Glomerular endothelial cell (primary cell): ENCODE measurements at places on chromosomes 11 and 22.

DNA sequence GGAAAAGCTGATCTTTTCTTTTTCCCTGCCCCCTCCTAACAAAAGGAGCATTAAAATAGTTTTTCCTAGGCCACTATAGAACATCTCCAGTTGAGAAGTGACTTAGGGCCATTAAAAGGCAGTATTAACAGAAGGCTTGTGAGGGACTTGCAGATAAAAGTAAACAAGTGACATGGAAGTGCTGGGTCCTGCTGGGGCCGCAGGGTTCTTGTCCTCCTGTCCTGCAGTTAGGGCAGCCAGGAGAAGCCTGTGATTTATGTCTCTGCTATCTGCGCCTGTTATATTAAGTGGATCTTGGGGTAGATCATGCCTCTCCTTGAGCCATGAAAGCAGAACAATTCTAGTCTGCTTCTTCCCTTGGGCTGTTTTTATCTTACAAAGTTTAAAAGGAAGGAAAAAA lies 271.4 kb upstream of the C11orf87 start:
- no peak for DNase-seq

GRCh38 chr11:33965032-33965431 lies 73.2 kb upstream of the LMO2 start:
- DNase-seq = no peak

- no peak for DNase-seq
These were observed 44.8 kb downstream of the SMIM38 start for GRCh38 chr11:69200331-69201065.

DNA sequence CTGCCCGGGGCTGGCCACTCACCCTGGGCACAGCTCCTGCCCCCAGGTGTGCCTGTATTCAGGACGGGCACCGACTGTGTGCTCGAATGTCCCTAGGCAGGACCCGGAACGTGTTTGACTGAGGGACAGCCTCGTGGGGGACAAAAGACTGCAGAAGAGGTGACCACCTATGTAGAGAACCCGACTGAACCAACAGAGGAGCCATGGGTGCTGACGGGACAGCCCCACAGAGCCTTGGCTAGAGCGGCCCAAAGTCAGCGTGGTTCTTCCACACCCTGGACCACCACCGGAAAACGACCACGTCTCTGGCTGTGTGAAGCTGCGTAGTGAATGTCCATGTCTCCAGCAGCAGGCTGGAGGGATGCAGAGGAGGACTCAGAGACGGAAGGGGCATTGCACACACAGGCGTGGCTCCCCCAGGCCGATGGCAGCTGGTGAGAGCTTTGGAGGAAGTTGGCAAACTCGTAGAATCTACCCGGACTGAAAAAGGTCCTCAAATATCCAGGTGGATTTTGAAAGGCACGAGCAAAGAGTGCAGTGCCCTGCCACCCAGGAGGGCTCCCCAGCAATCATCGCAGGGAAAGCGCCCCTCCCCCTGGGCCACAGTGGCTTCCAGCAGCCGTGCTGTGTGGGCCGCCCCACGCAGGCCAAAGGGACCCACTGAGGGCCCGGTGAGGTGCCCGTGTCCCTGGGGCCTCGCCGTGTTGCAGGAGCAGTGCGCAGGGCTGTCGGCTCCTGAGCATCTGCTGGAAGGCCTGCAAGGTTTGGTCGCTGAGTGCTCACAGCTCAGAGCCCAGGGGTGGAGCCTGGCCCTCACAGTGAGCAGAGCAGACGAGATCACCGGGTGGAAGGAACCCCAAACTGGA lies 17.5 kb upstream of the MUC5B start:
- DNase-seq = no peak

DNA sequence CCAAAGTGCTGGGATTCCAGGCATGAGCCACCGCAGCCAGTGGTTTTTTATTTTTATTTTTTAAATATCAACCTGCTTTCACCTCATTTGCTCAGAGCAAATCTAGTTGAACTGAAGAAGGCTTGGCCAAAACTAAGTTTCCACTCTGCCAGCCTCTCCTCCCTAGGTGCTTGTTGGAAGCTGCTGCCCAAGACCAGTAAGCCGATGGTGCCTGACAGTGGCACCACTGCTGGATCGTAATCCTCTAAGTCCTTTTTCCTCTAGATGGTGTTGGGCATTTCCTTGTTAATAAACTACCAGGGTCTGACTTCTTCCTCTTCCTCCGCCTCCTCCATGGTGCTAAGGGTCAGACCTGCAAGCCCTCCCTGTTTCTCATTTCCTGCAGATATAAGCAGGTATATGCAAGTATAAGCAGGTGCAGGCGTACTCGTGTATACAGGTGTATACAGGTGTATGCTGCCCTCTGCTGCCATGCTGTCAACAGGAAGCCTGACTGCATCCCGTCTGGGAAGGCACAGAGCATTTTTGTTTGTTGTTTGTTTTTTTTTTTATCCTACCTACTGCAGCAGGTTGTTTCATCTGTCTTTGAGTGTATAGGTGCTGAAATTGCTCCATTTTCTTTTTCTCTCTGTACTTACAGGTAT lies 1.6 kb downstream of the NADSYN1 start:
- no peak for DNase-seq

DNA sequence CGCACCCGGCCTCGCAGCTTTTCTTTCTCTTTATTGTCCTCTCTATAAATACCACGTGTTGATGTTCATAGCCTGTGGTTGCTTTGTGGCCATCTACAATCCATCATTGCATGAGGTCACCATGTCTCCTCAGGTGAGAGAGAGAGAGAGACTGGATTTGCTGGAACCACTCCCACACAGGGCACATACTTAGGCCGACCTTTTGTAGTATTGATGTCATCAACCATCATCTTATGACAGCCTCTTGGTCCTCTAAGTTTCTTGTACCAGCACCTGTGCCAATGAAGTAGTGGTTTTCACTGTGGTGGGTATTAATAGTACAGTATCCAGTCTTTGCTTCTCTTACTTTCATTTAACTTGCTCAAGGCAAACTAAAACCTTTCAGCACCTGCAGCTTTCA lies 22.8 kb upstream of the P2RY6 start:
- no peak for DNase-seq

GRCh38 chr22:28052825-28053269 lies 133.8 kb upstream of the PITPNB start:
- DNase-seq = no peak

DNA sequence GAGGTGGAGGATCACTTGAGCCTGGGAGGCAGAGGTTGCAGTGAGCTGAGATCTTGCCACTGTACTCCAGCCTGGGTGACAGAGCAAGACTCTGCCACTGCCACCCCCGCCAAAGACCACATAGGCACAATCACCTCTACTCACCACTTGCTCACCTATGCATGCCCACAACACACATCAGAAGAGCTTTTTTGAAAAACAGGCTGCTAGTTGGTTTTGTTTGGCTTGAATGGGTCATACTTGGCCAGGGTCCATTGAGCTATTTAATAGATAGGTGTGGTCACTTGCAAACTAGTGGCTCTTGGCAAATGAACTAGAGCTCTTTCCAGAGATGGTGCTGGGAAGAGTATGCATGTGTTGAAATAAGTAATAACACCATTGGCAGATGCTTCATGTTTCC lies 80.1 kb downstream of the EMSY start:
- DNase-seq = no peak

- no peak for DNase-seq
These were observed 933 bp upstream of the DLAT start for GRCh38 chr11:112024178-112024772.

DNA sequence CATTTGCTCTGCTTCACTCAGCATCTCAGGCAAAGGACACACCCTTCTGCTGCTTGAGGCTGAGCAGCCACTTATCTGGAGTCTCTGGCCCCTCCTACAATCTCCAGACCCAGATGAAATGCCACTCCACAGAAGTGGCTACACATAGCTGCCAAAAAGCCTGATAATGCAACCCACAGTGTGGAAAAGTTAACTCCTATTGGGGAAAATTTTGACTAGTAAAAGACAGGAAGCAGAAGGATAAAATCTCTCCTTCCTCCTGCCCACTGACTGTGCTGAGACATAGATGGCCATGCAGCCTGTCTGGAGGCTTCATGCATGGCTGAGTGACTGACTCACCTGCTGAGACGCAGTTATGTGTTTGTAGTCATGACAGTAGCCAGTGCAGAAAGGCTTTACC lies 92.3 kb upstream of the TEAD1 start:
- DNase-seq = no peak

DNA sequence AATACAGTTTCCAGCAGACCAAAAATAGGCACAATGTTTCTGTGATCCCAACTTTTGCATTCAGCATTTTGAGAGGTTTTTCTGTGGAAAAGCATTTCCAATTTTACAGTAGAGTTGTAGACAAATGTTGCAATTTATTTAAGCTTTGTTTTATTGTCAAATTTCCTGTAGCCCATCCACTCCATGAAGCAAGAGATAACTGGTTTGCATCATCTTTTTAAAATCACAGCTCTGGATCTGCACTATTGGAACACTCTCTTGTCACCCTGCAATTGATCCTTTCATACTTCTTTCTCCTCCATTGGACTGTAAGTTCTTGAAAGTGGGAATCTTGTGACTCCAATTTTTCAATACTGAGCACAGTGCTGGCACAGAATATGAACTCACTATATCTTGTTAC lies 86.0 kb downstream of the MAML2 start:
- no peak for DNase-seq

DNA sequence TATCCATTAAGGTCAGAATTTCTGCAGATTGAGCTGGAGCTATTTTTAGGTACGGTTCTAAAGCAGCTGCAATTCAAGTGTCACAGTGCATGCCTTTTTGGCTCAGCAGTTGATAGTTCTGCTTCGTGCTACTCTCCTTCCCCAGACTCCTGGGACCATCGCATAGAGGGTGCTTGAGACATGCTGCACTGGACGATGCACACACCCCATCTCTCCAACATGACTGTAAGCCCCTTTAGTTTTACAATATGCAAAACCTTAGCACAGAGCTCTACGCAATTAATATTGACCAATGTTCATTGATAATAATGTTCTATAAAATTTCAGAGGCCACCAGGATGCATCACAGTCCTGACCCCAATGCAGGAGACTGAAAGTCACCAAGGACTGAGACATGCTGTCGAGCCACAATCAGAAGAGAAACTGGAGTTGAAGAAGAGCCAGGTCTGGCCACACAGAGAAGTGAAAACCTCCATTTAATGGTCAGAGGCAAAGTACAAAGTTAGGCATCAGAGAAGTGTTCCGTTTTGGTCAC lies 120.9 kb upstream of the ZC3H12C start:
- no peak for DNase-seq
